ENCODE measurements at places on chromosomes 13 and 19.

- no peak for DNase-seq
These were observed 11.4 kb upstream of the KRTDAP start for GRCh38 chr19:35501684-35502083.

- no peak for DNase-seq
These were observed 7.9 kb upstream of the F10 start for GRCh38 chr13:113114511-113115362.

DNA sequence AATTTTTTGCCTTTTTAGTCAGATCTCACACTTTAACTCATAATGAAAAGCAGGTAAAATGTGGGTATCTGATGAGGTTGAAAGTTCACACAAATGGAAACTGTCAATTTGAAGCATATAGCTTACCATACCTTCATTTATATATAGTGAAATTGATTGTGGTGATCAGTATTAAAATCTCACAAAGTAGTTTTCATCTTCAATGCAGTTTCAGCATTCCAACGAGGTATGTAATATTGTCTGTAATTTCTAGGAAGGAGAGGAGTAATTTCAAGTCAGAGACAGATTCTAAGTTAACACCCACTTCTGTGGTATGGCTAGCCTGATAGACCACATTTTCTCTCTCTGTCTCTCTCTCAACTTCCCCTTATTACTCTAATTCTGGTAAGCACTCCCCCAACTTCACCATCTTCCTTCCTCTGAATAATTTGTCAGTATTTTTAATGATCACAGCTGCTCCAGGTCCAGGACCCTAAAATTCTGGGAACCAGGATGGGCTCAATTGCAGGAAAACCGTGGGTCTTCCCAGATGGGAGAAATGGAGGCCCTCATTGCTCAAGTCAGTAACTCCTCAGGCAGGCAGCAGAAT lies 455.7 kb downstream of the FGF9 start:
- DNase-seq, result no peak

- no peak for DNase-seq
These were observed 300.1 kb downstream of the TEX29 start for GRCh38 chr13:111620586-111620985.

- no peak for DNase-seq
These were observed 2.6 kb upstream of the MCEMP1 start for GRCh38 chr19:7674010-7675005.

Data from vagina (tissue), 2 donors.